ENCODE measurements at places on chromosomes 5 and 9.

GRCh38 chr5:170882345-170882744 lies 20.5 kb downstream of the RANBP17 start:
- DNase-seq: no peak

DNA sequence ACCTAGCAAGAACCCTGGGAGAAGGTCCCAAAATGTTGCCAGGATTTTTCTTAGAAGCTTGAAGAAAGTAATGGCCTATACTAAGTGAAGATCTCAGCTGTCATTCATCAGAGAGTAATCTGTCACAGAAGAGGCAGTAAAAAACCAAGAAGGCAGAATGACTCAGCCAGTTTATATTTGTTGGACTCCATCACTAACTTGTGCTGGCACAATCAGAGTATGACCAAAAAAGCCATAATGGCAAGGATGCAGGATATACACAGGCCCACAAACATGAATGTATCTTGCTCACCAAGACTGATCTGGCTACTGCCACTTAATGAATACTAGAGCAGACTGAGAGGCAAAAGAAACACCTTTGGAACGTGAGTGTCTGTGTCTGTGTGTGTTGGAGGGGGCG lies 104.0 kb upstream of the POU5F2 start:
- no peak for DNase-seq

GRCh38 chr5:160641405-160641804 lies 210.6 kb downstream of the ATP10B start:
- DNase-seq: no peak

DNA sequence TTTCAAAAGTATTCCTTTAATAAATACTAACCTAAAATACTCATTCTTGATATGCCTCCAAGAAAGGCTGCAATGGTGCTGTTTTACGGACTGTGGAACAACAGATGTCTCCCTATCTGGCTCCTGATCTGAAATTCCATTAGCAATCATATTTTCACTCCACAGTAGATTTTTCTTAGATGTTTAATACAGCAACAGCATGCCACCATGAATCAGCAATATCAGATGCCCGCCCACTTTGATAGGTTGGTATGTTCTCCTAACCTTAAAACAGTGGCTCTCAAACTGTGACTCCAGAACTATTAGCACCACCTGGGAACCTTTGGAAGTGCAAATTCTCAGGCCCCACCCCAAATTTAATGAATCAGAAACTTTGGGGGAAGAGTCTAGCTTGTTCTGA lies 110.2 kb downstream of the MLLT3 start:
- DNase-seq: no peak

GRCh38 chr5:42806701-42807262 lies 4.9 kb downstream of the SELENOP start:
- no peak for DNase-seq

DNA sequence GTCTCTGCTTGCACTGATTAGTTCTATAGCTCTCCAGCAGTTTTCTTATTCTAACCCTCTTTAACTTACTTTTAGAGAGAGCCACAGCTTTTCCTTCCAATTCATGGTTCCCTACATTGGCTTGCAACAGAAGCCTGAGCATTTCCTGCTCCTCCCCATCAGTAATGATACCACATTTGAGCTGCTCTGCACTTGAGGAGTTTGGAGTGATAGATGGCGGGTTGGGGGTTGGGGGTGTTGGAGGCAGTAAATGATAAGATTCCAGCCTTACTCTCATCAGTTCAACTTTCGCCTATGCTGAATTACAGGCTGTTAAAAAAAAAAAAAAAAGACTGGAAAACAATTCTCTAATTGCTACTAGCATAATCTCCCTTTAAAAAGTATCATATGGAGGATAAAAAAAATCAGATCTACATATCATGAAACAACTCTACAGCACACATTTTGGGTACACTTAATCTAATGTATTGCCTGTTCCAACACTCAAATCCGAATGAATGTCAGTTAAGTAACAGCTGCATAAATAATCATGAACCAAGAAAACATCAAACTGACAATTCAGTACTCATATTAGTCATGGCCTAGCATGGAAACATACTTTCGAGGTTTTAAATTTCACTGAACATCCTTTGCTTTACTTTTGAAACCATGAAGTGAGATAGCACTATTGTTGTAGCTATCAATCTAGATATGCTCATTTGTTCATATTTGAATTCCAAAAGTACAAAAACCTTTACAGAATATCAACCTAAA lies 224.7 kb downstream of the NFIB start:
- DNase-seq: no peak

GRCh38 chr5:137312011-137312410 lies 187.1 kb downstream of the SPOCK1 start:
- no peak for DNase-seq

GRCh38 chr9:73064315-73064714 lies 87.3 kb upstream of the ANXA1 start:
- DNase-seq: no peak

GRCh38 chr9:128421482-128421996 lies 882 bp downstream of the CERCAM start:
- DNase-seq: no peak

- no peak for DNase-seq
Observed at GRCh38 chr9:84834426-84834825, 164.9 kb downstream of the NTRK2 start.

GRCh38 chr5:10727861-10728260 lies 33.2 kb downstream of the DAP start:
- no peak for DNase-seq

All from CD14-positive monocyte (primary cell).